ENCODE measurements at places on chromosomes 5 and 9. TPM values are rescaled to one million over a fixed set of nuclear protein-coding genes. Genes with fewer than 3 reads are reported as not detected.

The GMCL2 gene
- not detected for total RNA-seq

DNA sequence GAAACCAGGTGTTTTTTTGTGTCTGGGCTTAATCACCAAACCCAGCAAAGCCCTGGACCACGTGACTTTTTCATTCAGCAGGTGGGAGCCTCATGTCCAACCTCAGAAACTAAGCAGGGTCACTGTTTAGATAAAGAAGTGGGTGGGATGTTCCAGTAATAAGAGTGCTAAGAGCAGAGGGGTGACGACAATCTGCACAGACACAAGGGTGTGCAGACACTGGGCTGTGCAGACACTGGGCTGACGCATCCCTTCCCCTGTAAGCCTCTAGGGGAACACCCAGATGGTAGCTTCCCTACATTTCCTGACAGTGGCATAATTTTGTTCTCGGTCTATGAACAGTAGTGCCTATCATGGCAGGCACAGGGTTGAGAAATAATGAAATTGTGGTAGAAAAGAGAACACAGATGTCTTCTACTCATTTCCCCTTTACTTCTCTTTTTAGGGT lies 85.1 kb downstream of the SAXO1 start:
- no peaks in the 10 kb centered on the region for H3K4me1 ChIP-seq
- H3K27ac ChIP-seq, result no peak overlapping the region
- H3K27me3 ChIP-seq, result no peaks in the 10 kb centered on the region
- H3K4me3 ChIP-seq, result no peak overlapping the region
- no peak for DNase-seq
- H3K36me3 ChIP-seq, result no peaks in the 10 kb centered on the region

- H3K27ac ChIP-seq, result no peak overlapping the region
- no peaks in the 10 kb centered on the region for H3K4me1 ChIP-seq
- DNase-seq, result no peak
- H3K36me3 ChIP-seq, result no peaks in the 10 kb centered on the region
These were observed 193.9 kb downstream of the ICE1 start for GRCh38 chr5:5616247-5616895.

GRCh38 chr5:152144030-152144429 lies 219.4 kb upstream of the GLRA1 start:
- no peak for DNase-seq
- H3K4me3 ChIP-seq, result no peak overlapping the region
- no peaks in the 10 kb centered on the region for H3K27me3 ChIP-seq
- H3K36me3 ChIP-seq, result no peaks in the 10 kb centered on the region
- H3K27ac ChIP-seq, result no peak overlapping the region
- no peaks in the 10 kb centered on the region for H3K4me1 ChIP-seq

DNA sequence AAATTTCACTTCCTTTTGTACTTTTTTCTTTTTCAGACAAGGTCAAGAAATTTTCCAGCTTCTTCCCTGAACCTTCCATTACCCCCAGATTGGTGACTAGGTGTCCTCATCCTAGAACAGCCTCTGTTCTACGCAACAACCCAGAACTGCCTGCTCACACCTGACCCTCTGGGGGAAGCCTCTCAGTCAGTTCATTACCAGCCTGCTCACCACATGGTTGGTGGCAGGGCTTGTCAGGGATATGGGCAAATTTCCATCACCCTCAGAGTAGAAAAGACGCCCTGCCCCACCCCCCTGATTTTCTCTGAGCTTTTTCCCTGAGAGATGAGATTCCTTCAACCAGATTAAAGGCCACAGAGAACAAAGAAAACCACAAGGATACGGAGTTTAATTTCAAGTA lies 5.3 kb upstream of the CFAP95 start:
- no peaks in the 10 kb centered on the region for H3K4me1 ChIP-seq
- no peak overlapping the region for H3K4me3 ChIP-seq
- DNase-seq, result no peak
- H3K27me3 ChIP-seq, result no peaks in the 10 kb centered on the region
- H3K36me3 ChIP-seq, result no peaks in the 10 kb centered on the region

Data from ovary (tissue), 10 donors.